Stimulated activated CD4-positive, alpha-beta T cell treated with anti-CD3 and anti-CD28 coated beads, Interleukin-4, amount 100 ng/mL, for 1 hour (primary cell): ENCODE measurements at places on chromosomes 4 and X.

GRCh38 chr4:181597766-181598165 lies 645.4 kb upstream of the TENM3 start:
- DNase-seq = no peak

- no peak for DNase-seq
Measured at GRCh38 chr4:33090910-33091309, 2370.7 kb downstream of the PCDH7 start.

DNA sequence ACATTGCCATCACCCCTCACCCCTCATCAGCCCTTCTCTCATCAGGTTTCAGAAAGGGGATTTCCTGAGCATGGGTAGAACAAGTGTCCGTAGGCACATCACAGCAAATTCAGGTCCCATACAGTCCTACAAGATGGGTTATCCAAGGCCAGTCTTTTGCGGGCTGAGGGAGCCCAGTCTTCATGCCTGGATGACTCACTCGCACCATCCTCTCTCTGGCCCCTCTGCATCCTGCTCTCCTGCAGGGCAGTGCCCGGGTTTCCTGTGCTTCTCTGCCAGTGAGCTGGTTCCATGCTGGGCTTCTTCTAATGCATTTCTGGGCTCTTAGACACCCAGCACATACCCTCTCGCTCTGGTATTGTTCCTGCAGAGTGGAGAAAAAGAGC lies 7.3 kb upstream of the INTS6L start:
- no peak for DNase-seq

DNA sequence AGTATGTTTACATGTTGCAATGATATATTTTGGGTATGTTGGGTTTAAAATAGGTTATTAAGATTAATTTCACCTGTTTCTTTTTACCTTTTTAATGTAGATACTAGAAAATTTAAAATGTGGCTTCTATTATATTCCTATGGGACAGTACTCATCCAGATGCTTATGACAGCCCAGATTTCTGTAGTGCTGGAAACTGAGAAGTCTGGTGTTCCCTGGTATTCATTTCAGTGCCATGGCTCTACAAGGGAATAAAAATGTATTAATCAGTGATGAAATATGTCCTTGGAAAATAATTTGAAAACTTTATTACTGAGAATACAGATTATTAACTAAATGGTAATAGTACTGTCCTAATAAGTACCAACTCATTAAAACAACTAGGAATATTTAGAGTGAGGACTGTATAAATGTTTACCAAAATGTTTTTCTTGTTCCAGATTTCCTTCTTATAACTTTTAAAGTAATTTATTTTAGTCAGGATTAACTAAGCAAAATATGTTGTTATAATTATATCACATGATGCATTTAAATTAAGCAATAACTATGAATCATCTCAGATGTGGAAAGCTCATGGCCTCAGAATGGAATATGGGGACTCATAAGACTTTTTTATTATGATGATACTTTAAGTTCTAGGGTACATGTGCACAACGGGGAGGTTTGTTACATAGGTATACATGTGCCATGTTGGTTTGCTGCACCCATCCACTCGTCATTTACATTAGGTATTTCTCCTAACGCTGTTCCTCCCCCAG lies 25.3 kb downstream of the ARHGAP24 start:
- DNase-seq = no peak

DNA sequence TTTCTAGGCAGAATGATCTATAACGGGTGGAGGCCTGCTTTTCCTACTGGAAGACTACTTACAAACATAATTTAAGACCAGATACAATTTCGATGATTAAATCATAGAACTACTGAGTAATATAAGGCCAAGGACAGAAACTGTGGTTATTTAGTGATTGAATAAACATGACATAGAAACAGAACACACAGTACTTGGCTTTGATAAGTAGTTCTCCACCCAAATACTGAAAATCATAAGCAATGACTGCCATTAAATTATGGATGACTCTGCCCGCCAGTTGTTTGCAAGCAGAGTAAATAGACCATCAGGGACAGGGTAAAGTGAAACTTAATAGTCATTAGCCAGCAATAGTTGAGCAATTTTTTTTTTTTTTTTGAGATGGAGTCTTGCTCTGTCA lies 17.2 kb upstream of the SMIM14 start:
- no peak for DNase-seq

- no peak for DNase-seq
Measured at GRCh38 chr4:87553182-87553581, 24.0 kb upstream of the SPARCL1 start.

DNA sequence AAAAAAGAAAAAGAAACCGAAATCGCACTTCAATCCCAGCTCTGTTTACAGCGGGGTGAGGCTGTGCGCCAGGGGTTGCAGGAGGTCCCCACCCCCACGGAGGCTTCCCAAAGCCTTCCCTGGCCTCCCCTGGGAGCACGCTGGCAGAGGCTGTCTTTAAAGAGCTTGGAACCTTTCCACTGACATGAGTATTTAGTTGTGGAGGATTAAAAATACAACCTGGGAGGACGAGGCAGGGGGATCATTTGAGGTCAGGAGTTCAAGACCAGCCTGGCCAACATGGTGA lies 69.1 kb downstream of the PPP2R2C start:
- DNase-seq = no peak

- DNase-seq = no peak
Measured at GRCh38 chrX:126718440-126718839, 101.1 kb upstream of the PRR32 start.

DNA sequence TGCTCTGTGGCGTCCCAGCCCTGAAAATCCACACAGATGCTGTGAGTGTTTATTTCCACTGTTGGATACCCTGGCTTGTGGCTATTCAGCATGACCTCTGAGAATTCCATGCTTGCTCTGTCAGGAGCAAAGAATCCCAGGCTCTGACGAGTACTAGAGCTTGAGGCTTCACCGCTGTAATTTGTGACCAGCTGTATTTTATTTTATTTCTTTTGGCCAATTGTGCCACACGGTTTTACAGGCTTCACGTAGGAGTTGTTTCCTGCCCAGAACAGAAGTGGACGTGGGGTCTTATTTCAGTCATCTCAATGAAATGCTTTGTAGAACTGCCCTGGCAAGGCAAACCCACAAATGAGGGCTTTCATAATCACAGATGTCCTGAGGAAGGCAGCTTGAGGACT lies 69.4 kb upstream of the CLDN34 start:
- DNase-seq = no peak

GRCh38 chr4:73005514-73005913 lies 64.0 kb downstream of the COX18 start:
- no peak for DNase-seq

DNA sequence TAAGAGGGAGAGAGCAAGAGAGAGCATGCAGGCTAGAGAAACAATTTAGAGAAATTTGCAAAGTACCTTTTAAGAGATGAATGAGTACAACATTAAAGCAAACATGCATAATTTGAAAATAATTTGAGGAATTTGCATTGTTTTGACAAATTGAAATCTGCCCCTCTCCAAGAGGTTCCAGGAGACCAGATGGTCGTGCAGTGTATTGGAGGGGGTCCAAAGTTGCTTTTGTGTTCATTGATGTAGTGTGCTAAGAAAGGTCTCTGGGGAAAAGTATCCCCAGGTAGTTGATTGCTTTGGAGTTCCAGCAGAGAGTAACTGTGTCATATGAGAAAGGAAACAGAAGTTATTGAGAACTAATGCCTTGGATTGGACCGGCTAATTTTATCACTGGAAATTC lies 635.0 kb upstream of the TENM3 start:
- no peak for DNase-seq

DNA sequence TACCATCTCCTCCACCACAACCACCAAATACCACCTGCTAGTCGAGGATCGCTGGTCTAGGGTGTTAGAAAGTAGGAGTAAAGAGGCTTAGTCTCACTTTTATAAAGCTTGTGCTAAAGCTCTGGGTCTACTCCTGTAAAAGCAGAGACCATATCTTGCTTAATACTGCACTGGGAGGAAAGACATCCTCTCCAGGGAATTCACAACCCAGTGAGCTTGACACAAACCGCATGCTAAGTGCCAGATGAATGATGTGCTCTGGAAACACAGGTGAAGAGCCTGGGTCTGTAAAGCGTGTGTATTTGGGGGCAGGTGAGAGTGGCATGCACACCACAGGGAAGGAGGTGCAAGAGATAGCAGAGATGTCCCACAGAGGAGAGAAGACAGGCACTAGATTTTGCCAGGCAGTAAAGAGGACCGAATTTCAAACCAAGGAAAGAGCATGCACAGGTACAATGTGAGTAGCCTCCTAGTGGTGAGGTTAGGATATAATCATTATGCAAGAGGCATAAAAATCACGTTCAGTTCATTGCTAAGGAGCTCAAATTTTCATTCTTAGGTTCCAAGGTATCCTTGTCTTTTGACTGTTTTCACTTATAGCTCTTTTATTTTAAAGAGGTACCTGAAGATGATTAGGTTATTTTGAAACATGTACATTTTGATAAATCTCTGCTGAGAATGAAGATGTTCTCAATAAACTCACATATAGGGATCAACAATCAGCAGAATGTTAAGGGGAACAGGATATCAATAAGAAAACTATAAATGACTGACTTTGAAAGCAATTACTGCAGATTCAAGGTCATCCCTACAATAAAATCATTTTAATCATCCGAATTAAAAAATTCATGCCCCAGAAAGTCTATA lies 20.7 kb downstream of the TAPT1 start:
- no peak for DNase-seq

DNA sequence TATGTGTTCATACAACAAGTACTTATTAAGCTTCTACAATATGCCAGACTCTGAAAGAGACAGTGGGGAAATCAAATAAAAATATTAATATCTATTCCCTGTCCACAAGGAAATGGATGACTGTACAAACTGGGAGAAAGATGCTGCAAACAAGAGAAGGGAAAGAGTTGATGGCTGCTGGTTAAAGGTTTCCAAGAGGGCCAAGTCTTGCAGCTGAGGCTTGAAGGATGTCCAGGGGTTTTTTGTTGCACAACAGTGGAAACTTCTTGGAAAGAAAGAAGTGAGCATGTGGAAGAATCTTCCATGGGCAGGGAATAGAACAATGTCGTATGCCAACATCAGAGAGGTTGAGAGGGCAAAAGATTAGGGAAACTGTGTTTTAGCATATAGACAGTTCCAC lies 95.8 kb downstream of the MID1 start:
- no peak for DNase-seq

DNA sequence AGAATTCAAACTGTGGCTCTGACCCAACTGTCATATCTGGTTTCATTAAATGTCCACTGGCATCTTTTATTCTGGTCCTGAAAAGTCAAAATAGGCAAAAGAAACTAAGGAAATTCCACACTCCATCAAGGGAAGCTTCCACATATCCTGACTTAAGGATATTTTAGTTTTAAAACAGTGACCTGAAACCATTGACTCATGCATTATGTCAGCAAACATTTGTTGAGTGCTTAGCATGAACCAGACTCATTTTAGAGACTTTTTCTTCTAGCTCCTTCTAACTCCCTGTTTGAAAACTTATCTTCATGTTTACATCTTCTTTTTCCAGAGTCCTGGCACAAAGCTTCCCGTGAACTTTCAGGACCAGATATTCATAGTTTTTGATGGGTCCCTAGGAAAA lies 6.9 kb upstream of the CXCL1 start:
- no peak for DNase-seq

DNA sequence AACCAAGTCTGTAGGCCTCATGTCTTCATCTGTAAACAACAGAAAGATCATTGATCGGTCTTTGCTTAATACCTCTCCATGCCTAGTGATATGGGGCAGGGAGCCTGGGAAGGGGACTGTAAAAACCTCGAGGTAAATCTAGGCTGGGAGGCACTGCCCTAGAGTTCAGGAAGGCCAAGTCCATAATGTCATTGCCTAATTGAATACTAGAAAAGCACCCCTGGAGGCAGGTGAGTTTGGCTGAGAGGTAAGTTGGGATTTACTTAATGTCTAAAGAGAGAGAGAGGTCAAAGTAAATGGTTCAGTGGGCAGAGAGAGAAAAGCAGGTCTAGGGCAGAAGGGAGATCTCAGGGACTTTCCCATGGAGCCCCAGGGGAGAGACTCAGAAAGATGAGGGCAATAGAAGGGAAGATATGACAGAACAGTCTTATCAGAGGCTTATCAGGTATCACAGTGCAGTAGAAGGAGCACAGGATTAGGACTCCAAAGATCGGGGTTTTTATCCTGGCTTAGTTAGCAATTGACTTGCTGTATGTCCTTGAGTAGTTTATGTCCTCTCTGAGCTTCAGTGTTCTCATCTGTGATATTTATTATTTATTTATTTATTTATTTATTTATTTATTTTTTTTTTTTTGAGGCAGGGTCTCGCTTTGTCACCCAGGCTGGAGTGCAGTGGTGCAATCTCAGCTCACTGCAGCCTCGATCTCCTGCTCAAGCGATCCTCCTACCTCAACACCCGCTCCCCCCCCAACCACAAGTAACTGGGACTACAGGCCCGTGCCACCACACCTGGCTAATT lies 85.2 kb downstream of the SLC16A2 start:
- DNase-seq = no peak

GRCh38 chr4:173793937-173794510 lies 264.0 kb upstream of the HAND2 start:
- no peak for DNase-seq

DNA sequence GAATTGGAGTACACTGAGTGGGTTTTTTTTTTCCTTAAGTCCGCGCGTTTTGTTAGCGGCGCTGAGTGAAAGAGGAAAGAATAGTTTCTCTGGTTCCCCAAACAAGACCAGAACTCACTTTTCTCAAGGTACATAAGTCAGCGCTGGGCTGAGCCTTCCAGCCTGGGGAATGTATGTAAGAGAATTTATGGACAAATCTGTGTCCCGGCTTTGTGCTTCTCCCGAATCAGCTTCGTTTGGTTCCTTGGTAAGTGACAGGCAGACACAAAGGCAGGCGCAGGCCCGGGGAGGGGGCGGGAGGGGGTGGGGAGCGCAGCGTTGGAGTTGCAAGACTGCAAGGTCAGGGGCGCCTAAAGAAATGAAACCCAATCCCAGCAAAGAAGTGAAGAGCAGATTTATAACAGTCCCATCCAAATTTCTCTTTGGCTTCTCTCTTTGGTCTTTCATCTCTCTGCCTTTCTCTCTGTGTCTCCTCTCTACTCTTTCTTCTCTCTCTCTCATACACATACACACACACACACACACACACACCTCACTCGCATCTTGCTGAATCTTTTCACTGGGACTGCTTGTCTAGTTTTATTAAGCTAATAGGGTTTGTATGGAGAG lies 981 bp downstream of the TET2 start:
- peak; percentile 27 for DNase-seq

DNA sequence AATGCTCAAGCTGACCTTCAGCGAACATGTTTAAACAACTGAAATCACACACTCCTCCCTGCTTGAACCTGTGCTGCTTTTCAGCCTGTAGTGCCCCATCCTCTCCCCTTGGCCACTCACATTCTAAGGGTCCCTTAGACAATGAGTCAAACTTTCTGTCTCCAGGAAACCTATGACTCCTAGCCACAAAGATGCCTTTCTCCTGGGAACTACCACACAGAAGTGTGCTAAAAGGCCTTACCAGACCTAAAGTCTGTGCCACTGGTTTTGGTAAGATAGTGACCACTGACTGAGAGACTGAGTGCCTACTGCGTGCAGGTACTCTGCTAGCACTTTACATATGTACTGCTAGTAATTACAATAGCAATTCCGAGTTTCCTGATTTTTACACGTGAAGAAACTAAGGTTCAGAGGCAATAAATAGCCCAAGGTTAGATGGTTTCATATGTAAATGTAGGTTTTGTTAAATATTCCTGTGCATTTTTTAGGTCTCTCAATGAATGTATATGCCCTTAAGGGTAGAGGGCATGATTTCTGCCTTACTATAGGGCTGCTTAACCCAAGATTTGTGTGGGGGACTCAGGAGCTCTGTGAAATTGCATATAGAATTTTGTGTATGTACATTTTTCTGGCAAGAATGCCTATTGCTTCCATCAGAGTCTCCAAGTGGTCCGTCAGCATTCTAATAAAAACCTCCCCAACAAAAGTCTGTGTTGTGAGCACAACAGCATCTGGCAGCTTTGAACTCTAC lies 71.1 kb downstream of the NSG1 start:
- no peak for DNase-seq

- no peak for DNase-seq
Measured at GRCh38 chr4:2318885-2319284, 57.0 kb upstream of the MXD4 start.
